ENCODE measurements at places on chromosomes 7 and 10. TPM values are rescaled to one million over a fixed set of nuclear protein-coding genes. Genes with fewer than 3 reads are reported as not detected.

DNA sequence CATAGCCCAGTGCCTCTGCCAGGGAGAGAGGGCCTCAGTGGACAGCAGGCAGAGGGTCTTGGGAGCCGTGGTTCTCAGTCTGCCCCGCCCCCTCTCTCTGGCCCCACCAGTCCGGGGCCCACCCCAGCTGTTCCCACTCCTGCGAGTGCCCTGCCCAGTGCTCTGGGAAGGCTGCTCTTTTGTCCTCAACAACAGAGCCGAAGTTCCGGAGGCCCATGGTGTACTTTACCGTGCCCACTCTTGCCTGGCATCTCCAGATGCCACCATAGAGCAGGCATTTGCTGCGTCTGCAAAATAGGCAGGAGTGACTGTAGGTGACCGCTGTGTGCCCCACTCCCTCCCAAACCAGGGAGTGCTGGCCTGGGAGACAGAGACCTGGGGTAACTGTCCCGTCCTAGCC lies 29.3 kb upstream of the PCBD1 start:
- no peak for DNase-seq
- no peaks in the 10 kb centered on the region for H3K27me3 ChIP-seq
- H3K4me1 ChIP-seq = no peaks in the 10 kb centered on the region
- H3K36me3 ChIP-seq = no peaks in the 10 kb centered on the region
- no peak overlapping the region for H3K27ac ChIP-seq

DNA sequence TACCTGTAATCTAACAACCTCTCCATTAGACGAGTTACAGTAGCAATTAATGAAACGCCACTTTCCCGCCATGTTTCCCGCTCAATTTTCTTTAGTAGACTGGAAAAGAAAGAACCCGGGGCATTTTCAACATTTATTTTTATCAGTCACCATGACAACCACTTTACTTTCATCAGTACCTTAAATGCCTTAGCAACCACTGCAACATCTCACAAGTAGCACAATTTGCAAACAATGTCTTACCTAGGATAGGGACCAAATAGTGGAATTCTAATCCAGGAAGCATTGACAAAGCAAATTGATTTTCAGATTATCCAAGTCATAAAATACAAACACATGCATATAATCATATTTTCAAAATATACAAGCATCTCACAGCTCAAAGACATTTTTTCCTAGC lies 221.6 kb upstream of the IMMP2L start:
- peaks cover 18% of the 10 kb centered on the region for H3K27me3 ChIP-seq
- H3K4me1 ChIP-seq = peaks cover 10% of the 10 kb centered on the region
- H3K36me3 ChIP-seq = no peaks in the 10 kb centered on the region

DNA sequence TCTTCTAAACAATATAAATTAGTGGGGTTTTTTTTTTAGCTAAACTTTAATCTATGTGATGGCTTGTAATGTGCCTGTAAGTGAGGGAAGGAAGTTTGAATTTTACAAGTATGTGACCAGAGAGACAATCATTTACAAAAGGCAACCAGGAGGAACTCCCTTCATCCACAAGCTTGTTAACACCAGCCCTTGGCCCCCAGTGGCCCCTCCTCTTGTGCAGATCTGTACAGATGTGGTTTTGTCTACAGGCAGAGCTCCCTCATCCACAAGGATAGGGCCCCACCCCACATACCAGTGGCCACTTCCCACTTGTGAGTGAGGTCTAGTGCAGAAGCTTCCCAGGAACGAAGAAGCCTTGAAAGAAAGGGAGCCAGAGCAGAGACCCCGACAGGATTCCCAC lies 234.1 kb upstream of the KMT2E start:
- no peaks in the 10 kb centered on the region for H3K4me1 ChIP-seq
- H3K27me3 ChIP-seq = no peaks in the 10 kb centered on the region
- no peaks in the 10 kb centered on the region for H3K36me3 ChIP-seq
- no peak overlapping the region for H3K27ac ChIP-seq
- no peak overlapping the region for H3K4me3 ChIP-seq

DNA sequence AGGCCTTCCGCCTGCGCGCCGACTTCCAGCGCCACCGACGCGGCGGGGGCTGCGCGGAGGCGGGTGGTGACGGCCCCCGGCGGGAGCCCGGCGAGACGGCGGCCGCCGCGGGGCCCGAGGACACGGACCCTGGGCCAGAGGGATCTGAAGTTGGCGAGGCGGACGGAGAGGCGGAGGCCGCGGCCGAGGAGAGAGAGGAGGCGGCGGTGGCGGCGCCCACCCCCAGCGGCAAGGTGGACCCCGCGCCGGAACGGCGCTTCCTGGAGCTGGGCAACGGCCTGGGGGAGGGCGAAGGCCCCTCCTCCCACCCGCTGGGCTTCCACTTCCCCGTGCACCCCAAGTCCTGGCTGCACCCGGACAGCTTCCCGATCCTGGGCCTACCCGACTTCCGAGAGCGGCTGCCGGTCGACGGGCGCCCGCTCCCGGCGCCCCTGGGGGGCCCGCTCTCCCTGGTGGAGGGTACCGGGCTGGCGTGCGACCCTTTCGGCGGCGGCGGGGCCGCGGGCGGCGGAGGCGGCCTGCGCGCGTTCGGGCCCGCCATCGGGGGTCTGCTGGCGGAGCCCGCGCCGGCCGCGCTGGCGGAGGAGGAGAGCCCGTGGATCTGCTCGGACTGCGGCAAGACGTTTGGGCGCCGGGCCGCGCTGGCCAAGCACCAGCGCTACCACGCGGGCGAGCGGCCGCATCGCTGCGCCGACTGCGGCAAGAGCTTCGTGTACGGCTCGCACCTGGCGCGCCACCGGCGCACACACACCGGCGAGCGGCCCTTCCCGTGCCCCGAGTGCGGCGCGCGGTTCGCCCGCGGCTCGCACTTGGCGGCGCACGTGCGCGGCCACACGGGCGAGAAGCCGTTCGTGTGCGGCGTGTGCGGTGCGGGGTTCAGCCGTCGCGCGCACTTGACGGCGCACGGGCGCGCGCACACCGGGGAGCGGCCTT lies 16.2 kb downstream of the ZNF316 start:
- no peak overlapping the region for H3K4me3 ChIP-seq
- H3K27ac ChIP-seq = no peak overlapping the region
- no peaks in the 10 kb centered on the region for H3K27me3 ChIP-seq
- H3K36me3 ChIP-seq = peaks cover 31% of the 10 kb centered on the region
- H3K4me1 ChIP-seq = no peaks in the 10 kb centered on the region

DNA sequence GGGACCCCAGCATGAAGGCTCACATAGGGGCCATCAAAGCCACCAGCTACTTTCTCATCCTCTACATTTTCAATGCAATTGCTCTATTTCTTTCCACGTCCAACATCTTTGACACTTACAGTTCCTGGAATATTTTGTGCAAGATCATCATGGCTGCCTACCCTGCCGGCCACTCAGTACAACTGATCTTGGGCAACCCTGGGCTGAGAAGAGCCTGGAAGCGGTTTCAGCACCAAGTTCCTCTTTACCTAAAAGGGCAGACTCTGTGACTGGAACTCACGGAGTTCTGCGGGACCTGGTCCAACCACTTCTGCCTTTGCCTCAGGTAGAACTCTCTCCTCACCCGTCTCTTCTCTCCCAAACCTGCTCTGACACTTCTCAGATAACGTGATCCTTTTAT lies 945 bp downstream of the TAS2R40 start:
- H3K27me3 ChIP-seq = peaks cover 9% of the 10 kb centered on the region
- H3K4me1 ChIP-seq = no peaks in the 10 kb centered on the region
- H3K27ac ChIP-seq = no peak overlapping the region
- no peak overlapping the region for H3K4me3 ChIP-seq

- no peaks in the 10 kb centered on the region for H3K36me3 ChIP-seq
- no peak overlapping the region for H3K27ac ChIP-seq
Measured at GRCh38 chr7:156612930-156613329, 27.6 kb upstream of the RNF32 start.

DNA sequence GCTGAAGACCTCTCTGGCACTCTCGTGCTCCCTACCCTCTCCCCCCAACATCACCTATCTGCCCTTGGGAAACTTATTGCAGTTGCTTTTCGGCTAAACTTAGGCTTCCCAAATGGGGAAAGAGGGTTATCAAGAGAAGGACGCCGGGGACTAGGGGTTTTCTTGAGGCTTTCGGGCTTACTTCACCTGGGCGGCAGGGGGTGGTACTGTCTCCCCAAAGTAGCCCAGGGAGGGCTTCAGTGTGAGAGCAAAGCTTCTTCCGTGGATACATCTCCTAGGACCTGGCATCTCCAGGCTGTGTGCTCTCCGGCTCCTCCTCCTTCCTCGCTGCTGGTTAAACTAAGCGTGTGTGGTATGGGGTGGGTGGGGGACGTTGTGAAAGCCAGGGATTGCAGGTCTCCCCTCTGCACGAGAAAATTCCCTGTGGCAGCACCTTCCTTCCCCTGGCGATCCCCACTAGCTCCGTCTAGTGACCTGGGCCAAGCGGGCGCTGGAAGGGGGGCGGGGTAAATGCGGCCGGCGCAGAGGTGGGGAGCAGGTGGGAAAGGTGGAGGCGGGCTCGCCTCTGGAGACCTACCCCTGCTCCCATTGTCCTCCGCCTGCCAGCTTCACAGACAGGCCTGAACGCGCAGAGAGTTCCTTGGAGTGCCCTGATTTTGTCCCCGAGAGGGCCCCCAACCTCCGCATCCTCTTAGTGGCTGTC lies 1.1 kb downstream of the PLXDC2 start:
- H3K4me1 ChIP-seq = peaks cover 4% of the 10 kb centered on the region
- H3K4me3 ChIP-seq = peak overlapping the region; percentile 83
- H3K27me3 ChIP-seq = no peaks in the 10 kb centered on the region
- peak; percentile 47 for DNase-seq
- H3K27ac ChIP-seq = no peak overlapping the region

- H3K36me3 ChIP-seq = no peaks in the 10 kb centered on the region
- H3K27me3 ChIP-seq = no peaks in the 10 kb centered on the region
- DNase-seq = peak; percentile 50
- H3K4me3 ChIP-seq = peak overlapping the region; percentile 89
- H3K27ac ChIP-seq = peak overlapping the region; percentile 94
Measured at GRCh38 chr7:120856621-120857352, 1.2 kb downstream of the TSPAN12 start.

DNA sequence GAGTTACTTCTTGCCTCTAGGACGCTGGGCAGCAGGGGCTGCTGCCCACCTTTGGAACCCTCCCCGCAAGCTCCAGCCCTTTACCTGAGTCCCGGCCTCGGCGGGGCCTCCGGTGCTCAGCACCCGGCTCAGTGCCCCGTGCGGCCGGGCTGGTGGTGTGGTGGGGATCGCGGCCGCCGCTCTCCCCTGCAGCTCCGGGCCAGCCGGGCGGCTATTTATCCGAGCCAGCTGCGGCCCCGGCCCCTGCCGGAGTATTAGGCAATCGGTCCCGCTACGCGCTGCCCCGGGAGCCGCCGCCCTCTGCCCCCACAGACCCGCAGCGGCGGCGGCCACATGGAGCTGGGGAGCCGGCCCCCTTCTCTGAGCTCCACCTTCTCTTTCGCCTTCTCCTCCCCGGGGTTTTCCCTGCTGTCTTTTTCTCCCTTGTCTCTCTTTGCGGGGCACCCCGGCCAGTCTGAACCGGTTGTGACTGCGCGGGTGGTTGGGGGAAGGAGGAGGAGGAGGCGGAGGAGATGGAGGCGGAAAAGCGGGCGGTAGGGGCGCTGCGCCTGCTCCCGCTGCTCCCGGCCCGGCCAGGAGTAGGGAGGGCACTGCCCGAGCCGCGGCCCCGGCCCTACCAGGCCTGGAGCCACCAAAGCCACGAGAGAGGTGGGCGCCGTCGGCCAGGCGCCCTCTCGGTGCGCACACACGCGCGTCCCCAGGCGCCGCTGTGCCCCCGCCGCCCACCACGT lies at the start of gene SLC16A9:
TSS of gene SLC16A9 (minus strand) at position 456 of the 731 bp plus-strand sequence. CDS start 25,559 bp downstream, outside the sequence.
- no peaks in the 10 kb centered on the region for H3K4me1 ChIP-seq
- peaks cover 18% of the 10 kb centered on the region for H3K27me3 ChIP-seq
- H3K36me3 ChIP-seq = no peaks in the 10 kb centered on the region
- DNase-seq = peak; percentile 69

Gene GPR146
- 11.2 TPM for total RNA-seq

Gene SPDYE5
- not detected for total RNA-seq

Gene VPS50
- total RNA-seq = 22.2 TPM

Gene VSTM2A
- total RNA-seq = not detected

Gene GPR22
- total RNA-seq = 1.0 TPM
